ENCODE measurements at places on chromosomes 16 and 17.
A peak's percentile ranks its signal among the peaks of the same experiment; 100 is the strongest.

- H3K27me3 ChIP-seq: no peaks in the 10 kb centered on the region
- peaks cover 5% of the 10 kb centered on the region for H3K4me1 ChIP-seq
- no peak for DNase-seq
- H3K36me3 ChIP-seq: no peaks in the 10 kb centered on the region
Observed at GRCh38 chr16:29868396-29869009, 5.5 kb upstream of the CDIPT start.

- no peak overlapping the region for H3K4me3 ChIP-seq
- peaks cover 10% of the 10 kb centered on the region for H3K27me3 ChIP-seq
- H3K36me3 ChIP-seq: no peaks in the 10 kb centered on the region
- H3K4me1 ChIP-seq: no peaks in the 10 kb centered on the region
- no peak overlapping the region for H3K27ac ChIP-seq
Observed at GRCh38 chr16:12971241-12971640, 69.8 kb downstream of the SHISA9 start.

DNA sequence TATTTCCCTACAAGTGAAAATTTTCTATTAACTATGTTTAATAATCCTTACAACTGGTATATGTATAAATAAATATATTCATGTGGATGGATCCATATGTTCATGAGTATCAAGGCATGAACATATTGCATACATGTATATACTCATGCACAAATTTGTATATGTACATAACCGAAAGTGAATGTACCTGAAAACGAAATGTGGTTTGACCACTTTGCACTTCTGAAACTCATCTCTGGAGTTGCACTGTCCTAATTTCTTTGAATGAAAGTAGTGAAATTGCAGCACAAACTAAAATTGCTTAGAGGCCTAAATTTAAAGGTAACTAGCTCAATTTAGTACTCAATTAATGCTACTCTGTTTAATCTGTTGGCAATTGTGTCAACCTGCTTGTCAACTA, 27.4 kb upstream of the GNAO1 start:
- H3K4me3 ChIP-seq: no peak overlapping the region
- no peaks in the 10 kb centered on the region for H3K27me3 ChIP-seq
- no peak overlapping the region for H3K27ac ChIP-seq
- no peaks in the 10 kb centered on the region for H3K4me1 ChIP-seq
- H3K36me3 ChIP-seq: no peaks in the 10 kb centered on the region

DNA sequence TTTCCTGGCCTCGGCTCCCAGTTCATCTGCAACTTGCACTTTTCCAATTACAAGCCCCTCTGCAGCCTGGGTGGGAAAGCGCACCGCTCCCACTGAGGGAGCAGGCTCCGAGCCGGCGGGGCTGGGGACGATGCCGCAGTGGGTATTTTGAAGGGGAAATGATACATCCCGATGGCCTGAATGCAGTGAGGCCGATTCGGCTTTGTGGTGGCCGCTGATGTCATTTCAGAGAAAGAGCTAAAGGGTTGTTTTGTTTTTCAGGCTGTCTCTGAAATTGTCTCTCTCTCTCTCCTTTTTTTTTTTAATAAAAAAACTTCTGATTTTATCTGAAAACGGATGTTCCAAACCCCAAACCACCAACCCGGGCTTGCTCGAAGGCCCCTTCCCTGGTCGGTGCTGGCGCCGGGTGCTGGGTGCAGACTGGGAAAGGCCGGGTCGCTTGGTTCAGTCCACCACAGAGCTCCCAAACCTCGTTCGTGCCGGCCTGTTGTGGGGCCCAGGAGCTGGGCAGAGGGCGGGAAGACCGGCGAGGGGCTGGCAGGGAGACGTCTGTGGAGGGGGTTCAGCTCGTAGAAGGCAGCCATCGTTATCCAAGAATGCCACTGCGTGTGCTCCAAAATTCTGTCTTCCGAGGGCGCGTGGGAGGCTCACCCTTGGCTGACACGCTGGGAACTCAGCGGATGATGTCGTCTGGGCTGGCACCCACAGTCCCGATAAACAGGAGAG, 102.8 kb downstream of the FOXL1 start:
- H3K27me3 ChIP-seq: peaks cover 8% of the 10 kb centered on the region
- no peak overlapping the region for H3K4me3 ChIP-seq
- no peak for DNase-seq
- no peaks in the 10 kb centered on the region for H3K36me3 ChIP-seq
- peak overlapping the region; percentile 3 for H3K27ac ChIP-seq
- no peaks in the 10 kb centered on the region for H3K4me1 ChIP-seq

GRCh38 chr16:24515186-24515585, 24.2 kb upstream of the RBBP6 start:
- no peak overlapping the region for H3K27ac ChIP-seq
- H3K4me1 ChIP-seq: peaks cover 10% of the 10 kb centered on the region
- DNase-seq: no peak
- H3K4me3 ChIP-seq: no peak overlapping the region
- no peaks in the 10 kb centered on the region for H3K27me3 ChIP-seq
- H3K36me3 ChIP-seq: no peaks in the 10 kb centered on the region

DNA sequence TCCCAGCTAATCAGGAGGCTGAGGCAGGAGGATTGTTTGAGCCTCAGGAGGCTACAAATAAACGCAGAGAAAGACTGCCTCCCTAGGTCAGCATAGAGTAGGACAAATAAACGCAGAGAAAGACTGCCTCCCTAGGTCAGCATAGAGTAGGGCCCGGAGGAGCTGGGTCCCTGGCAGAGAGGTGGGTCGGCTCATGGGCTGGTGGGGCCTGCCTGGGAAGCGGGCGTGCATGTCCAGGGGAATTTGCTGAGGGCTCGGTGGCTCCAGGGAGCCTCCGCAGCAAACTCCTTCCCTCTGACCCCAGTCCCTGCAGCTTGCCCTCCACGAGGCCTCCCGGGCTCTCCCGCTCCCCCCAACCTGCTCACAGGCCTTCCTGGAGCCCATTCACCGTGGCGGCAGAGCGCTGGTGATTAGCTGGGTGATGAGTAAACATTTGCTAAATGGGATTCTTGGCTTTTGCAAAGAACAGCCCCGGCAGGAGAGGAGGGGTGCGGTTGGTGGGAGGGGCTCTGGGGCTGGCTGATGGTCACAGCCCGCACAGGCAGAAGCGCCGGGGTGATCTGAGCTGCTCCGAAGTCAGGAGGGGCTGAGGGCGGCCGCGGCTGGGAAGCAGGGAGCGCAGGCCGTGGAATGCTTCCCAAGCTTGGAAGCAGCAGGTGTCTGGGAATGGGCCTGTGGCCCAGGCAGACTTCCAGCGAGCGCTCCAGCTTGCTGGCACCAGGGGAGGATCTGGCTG, 93.1 kb downstream of the RTN4RL1 start:
- no peak for DNase-seq
- H3K4me1 ChIP-seq: no peaks in the 10 kb centered on the region
- no peaks in the 10 kb centered on the region for H3K27me3 ChIP-seq
- no peaks in the 10 kb centered on the region for H3K36me3 ChIP-seq
- no peak overlapping the region for H3K27ac ChIP-seq

DNA sequence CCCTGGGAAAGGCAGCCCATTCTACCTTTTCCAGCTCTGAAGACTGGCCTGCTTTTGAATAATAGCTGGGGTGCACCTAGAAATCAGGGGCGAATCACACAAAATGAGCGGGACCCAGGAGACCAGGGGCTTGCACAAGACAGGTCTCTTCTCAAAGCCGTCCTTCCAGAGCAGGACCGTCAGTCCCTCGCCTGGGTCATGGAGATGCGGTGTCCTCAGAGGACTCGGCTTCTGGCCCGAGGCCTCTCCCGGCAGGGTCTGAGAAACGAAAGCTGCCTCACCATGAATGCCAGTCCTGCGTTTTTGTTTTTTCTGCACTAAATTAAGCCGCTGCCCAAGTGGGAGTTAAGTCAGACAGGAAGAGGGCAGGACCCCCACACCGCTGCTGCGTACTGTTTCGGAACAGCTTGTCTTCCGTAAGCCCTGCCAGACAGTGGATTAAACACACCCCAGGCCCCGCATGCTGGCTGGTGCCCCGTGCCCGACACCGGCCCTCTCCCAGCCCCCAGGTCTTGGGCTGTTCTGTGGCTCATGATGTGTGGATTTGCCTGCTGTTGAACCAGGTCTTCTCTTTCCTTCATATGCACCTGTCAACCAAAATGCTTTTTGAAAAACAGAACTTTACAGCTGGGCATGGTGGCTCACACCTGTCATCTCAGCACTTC, 142.1 kb upstream of the RPH3AL start:
- no peak overlapping the region for H3K27ac ChIP-seq
- no peaks in the 10 kb centered on the region for H3K27me3 ChIP-seq
- peaks cover under 1% of the 10 kb centered on the region for H3K4me1 ChIP-seq
- H3K36me3 ChIP-seq: no peaks in the 10 kb centered on the region
- DNase-seq: peak; percentile 70

GRCh38 chr17:31408586-31408985, 17.1 kb downstream of the RAB11FIP4 start:
- H3K27me3 ChIP-seq: no peaks in the 10 kb centered on the region
- no peak overlapping the region for H3K4me3 ChIP-seq
- H3K27ac ChIP-seq: no peak overlapping the region
- H3K36me3 ChIP-seq: no peaks in the 10 kb centered on the region

DNA sequence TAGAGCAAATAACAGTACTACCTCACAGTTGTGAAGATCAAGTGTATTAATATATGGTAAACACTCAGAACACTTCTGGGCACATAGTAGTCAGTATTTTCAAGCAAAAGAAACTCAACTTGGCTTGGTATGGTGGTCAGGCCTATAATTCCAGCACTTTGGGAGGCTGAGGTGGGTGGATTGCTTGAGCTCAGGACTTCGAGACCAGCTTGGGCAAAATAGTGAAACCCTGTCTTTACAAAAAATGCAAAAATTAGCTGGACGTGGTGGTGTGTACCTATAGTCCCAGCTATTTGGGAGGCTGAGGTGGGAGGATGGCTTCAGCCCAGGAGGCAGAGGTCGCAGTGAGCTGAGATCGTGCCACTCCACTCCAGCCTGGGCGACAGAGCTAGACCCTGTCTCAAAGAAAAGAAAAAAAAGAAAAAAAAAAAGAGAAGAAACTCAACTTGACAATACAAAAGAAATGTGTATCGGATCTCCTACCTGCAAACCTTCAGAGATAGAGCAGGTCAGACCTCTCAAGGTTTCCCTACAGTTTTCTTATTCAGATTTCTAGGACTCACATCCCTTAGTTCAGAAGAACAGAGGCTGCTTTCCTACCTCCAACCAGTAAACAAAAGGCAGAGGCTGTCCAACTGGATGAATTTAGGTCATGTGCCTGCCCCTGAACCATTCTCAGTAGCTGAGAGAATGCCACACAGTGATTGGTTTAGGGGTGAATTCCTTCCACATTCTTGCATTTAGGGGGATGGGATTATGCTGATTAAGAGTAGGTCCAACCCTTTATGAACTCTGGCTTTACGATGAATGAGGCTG, 1.7 kb upstream of the KPNA2 start:
- no peak overlapping the region for H3K4me3 ChIP-seq
- H3K36me3 ChIP-seq: peaks cover 16% of the 10 kb centered on the region
- peaks cover 8% of the 10 kb centered on the region for H3K4me1 ChIP-seq
- DNase-seq: no peak
- no peak overlapping the region for H3K27ac ChIP-seq

- H3K4me1 ChIP-seq: peaks cover 30% of the 10 kb centered on the region
- H3K27ac ChIP-seq: no peak overlapping the region
- no peaks in the 10 kb centered on the region for H3K36me3 ChIP-seq
- H3K27me3 ChIP-seq: no peaks in the 10 kb centered on the region
- no peak for DNase-seq
Observed at GRCh38 chr16:56856876-56857447, 8.0 kb upstream of the SLC12A3 start.

DNA sequence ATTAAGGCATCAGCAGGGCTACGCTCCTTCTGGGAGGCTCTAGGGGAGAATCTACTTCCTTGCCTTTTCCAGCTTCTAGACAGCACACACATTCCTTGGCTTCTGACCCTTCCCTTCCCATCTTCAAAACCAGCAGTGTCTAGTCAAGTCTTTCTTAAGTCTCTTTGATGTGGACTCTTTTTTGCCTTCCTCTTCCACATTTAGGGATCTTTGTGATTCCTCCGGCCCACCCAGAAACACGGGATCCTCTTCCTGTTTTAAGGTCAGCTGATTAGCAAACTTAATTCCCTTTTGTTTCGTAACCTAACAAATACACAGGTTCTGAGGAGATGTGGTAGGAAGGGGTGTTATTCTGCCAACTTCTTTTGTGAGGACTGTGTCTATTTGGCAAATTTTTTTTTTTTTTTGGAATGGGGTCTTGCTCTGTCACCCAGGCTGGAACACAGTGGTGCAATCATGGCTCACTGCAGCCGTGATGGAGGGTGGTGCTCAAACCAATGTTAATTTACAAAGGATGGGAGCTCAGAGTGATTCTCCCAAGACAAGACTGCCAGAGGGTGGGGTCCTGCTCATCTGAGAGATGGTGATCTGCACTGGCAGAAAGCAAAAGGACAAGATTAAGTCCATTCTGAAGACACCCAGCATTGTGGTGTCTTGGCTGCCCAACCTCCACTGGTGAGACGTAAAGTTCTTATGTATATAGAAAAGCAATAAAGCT, 14.7 kb downstream of the KNOP1 start:
- no peak for DNase-seq
- no peak overlapping the region for H3K27ac ChIP-seq
- peaks cover 59% of the 10 kb centered on the region for H3K36me3 ChIP-seq
- peaks cover 8% of the 10 kb centered on the region for H3K4me1 ChIP-seq

GRCh38 chr16:55948230-55948629, 73.1 kb upstream of the CES5A start:
- H3K4me3 ChIP-seq: no peak overlapping the region
- H3K36me3 ChIP-seq: no peaks in the 10 kb centered on the region

GRCh38 chr16:74123826-74124225, 172.8 kb upstream of the PSMD7 start:
- H3K27me3 ChIP-seq: no peaks in the 10 kb centered on the region
- no peaks in the 10 kb centered on the region for H3K4me1 ChIP-seq
- H3K36me3 ChIP-seq: no peaks in the 10 kb centered on the region
- H3K4me3 ChIP-seq: no peak overlapping the region
- DNase-seq: no peak

GRCh38 chr16:3188925-3189825, 1.2 kb downstream of the OR1F1 start:
- H3K36me3 ChIP-seq: no peaks in the 10 kb centered on the region
- peaks cover 29% of the 10 kb centered on the region for H3K4me1 ChIP-seq
- no peak overlapping the region for H3K27ac ChIP-seq
- peaks cover 98% of the 10 kb centered on the region for H3K27me3 ChIP-seq

- no peak for DNase-seq
- H3K4me1 ChIP-seq: no peaks in the 10 kb centered on the region
- no peak overlapping the region for H3K27ac ChIP-seq
- no peak overlapping the region for H3K4me3 ChIP-seq
- no peaks in the 10 kb centered on the region for H3K27me3 ChIP-seq
Observed at GRCh38 chr17:35129154-35129972, 7.9 kb downstream of the FNDC8 start.
